ENCODE measurements at places on chromosomes 6 and 20.
A peak's percentile ranks its signal among the peaks of the same experiment; 100 is the strongest.

DNA sequence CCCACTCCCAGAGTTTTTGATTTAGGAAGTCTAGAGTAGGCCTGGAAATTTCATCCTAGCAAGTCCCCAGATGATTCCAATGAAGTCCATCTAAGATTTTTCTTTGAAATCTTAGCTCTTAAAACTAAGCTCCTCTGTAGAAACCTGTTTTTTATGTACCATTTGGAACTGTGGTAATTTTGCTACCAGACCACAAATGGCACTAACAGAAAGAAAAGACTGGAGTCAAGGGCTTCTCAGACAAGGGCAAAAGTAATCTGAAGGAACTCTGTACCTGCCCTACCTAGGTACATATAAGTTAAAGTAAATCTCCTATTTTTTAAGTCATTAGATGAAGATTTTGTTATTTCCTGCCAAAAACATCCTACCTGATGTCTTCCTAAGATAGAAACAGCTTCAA is 155.0 kb upstream of the HTR1E start:
- no peak for DNase-seq

DNA sequence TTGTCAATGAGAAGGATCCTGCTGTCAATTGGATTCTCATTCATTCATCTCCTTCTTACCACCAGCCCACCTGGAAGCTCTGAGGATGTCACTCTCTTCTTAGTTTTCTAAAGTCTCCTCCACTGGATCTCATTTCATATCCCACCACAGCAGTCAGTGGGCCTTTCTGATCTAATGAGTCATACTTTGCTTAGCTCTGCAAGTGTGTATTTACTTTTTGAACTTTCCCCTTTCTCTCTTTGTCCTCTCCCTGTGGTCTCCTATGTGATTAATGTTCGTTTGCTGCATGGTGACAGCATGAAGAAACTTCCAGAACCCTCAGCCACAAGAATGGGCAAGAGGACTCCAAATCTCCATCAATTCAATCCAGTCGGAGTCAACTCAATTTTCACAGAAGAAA is 63.6 kb upstream of the SYNDIG1 start:
- DNase-seq, result peak; percentile 15

DNA sequence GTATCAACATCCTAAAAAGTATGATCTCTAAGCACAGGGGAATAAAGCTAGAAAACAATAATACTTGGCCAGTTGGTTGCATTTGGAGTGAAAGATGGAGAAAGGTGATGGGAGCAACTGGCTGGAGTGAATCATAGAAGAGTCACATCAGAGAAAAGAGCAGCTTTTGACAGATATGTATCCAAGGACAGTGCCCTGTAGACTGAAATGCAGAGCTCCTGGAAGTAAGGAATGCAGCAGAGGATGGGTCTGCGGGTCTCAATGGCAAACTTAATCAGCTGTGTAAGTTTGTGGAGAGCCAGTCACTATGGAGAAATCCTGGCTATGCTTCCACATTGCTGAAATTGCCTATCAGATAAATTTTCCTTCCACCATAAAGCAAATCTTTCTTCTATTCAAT is 253.6 kb upstream of the PRND start:
- no peak for DNase-seq

DNA sequence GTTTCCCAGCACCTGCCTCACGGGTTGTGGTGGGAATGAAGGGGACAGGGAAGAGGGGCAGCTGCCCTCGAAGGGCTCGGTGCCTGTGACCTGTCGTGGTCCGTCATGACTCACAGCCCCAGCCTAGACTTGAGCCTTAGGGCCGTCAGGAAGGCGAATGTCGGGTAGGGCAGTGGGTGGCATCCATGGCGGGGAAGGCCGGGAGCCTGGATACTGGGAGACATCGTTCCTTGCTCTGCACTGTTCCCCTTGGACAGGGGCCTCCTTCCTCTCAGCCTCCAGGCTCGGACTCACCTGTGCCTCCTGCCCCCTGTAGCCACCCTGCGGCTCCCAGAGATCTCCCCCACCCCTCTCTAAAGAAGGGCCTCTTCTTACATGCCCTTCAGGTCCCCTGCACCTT is 52.2 kb upstream of the APCDD1L start:
- no peak for DNase-seq

GRCh38 chr6:131017962-131018361 is 45.1 kb downstream of the EPB41L2 start:
- no peak for DNase-seq

- peak; percentile 99 for DNase-seq
These were observed 64.1 kb downstream of the FAM50B start for GRCh38 chr6:3913077-3913957.

DNA sequence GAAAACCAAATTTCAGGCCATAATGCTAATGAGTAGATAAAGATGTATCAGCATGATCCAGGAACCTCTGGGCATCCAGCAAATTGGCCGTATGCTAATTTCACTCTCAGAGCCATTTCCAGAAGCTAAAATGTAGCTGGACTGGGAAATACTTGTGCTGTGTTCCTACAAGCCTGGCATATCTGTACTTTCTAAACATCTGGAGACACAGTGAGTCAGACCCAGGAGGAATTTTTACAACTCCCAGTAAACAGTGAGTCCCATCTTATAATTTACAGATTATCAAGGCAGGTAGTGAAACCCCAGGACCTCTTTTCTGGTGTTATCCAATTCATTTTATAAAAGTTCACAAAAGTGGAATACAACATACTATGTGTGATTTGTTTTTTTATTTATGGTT is 683.0 kb upstream of the ADGRB3 start:
- DNase-seq, result no peak

- DNase-seq, result no peak
These were observed 131.6 kb upstream of the PMEPA1 start for GRCh38 chr20:57841297-57841866.

- no peak for DNase-seq
These were observed 525 bp downstream of the MACROD2 start for GRCh38 chr20:13995841-13996240.

- no peak for DNase-seq
These were observed 60.7 kb downstream of the DLGAP4 start for GRCh38 chr20:36366623-36367369.
